SK-N-SH treated with all-trans-retinoic acid at 6 μM for 48 hours (cell line): ENCODE measurements at places on chromosomes 6 and 20.

- ATAC-seq, result no peak
Observed at GRCh38 chr6:13577926-13578325, 3.5 kb downstream of the SIRT5 start.

DNA sequence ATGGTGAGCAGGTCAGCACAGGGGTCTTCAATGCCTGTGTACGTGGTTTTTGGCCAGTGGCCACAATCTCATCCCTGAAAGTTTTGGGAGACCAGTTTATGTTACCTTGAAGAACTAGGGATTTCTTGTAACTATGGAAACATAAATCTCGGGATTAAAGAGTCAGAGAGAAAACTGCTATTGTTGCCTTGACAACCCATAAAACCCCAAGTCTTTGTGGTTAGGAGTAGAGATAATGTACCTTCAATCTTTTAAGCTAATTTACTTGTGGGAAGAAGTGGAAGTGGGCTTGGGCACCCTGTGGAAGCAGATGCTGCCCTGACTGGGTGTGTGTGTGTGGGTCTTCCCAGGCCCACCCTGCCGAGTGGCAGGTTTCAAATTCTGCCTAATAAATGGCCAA, 46.1 kb upstream of the ZNF831 start:
- no peak for ATAC-seq

GRCh38 chr6:12729467-12729866, 12.9 kb downstream of the PHACTR1 start:
- ATAC-seq, result no peak

GRCh38 chr6:109075934-109076333, 18.7 kb downstream of the SESN1 start:
- ATAC-seq, result peak; percentile 84

- ATAC-seq, result no peak
Observed at GRCh38 chr6:160960839-160961238, 30.7 kb upstream of the MAP3K4 start.

DNA sequence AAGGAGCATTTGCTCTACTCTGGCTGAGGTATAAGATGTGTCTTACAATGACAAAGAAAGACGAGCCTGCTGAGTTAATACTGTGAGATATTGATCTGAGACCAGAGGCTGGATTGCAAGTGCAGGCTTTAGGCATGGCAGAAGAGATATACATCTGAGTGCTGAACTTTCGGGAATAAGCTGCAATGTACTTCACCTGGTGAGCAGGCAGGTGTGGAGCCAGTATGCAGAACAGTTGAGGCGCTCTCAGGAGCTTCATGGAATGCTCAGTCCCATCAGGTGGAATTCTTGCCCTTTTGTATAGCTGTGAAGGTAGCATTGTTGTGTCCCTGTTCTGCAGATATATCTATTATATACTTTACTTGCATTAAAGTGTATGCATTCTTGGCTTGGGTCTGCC, 179.3 kb upstream of the RIMS1 start:
- no peak for ATAC-seq

- ATAC-seq, result no peak
Observed at GRCh38 chr6:81373414-81373813, 379.1 kb downstream of the TENT5A start.

DNA sequence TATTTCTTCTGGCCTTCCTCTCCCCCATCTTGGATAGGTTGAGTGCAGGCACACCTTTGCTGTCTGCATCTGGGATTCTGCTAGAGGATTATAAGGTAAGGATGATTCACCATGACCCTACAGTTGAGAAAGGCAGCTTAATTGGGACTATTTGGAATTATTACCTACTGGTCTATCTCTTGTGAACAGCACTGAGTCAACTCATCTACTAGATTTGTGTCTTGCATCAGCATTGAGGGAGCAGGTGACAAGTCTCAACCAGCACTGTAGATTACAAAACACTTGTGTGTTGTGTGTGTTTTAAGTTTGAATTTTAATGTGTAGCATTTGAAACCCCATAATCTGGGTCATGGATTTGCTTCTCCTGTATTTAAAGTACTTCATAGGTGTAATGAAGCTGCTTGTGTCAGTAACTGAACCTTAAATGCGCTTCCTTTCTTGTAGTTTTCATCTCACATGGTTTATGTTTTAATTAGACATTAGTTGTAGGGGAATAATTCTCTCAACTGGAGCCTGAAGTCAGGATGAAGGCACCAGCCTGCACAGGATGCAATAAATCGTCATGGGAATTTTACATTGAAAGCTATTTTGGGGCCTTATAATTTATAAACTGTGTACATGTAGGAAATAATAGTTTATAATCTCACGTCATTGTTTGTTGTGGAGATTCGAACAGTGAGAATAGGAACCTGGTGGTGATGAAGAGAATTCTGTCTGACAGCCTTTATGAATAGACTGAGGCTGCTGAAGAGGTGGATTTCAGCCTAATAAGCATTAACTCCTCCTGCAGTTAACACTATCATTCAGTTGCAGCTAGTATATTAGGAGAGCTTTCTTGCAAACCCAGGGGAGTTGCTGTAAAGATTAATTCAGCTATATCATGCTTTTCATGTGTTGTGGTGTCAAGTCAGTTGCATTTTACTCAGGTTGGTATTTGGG, 125.1 kb downstream of the JARID2 start:
- ATAC-seq, result no peak
